ENCODE measurements at places on chromosomes 5 and 9.

- no peak for DNase-seq
Measured at GRCh38 chr5:76742583-76742982, 26.7 kb downstream of the F2R start.

GRCh38 chr9:103681435-103681834 lies 412.7 kb upstream of the SMC2 start:
- DNase-seq, result no peak

DNA sequence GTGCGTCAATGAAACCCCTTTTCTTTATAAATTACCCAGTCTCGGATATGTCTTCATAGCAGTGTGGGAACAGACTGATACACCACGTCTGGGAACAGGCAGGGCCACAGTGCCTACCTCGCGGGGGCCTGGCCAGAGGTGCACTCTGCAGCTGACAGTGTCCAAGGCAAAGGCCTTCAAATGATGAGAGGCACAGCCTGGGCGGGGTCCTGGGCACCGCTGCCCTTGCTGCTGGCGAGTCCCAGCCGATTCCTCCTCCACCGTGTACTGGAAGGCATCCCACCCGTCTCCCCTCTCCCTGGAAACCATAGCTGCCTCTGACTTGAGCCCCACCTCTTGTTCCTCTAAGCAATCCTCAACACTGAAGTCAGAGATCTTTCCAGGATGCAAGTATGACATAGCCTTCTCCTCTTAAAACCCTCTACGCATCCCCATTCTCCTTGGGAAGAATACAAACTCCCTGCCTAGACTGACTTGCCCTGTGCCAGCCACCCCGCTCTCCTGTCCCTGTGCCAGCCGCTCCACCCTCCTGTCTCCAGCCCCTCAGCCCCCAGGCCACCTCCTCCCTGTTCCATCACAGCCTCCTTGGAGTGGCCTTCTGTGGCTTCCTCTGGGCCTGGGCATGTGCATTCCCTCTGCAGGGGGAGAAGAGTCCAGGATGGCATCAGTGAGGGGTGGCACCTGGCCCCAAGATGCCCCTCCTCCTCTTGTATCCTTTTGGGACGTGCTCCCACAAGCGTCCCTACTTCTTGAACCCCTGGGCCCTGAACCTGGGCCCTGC lies 8.1 kb upstream of the COL5A1 start:
- no peak for DNase-seq

DNA sequence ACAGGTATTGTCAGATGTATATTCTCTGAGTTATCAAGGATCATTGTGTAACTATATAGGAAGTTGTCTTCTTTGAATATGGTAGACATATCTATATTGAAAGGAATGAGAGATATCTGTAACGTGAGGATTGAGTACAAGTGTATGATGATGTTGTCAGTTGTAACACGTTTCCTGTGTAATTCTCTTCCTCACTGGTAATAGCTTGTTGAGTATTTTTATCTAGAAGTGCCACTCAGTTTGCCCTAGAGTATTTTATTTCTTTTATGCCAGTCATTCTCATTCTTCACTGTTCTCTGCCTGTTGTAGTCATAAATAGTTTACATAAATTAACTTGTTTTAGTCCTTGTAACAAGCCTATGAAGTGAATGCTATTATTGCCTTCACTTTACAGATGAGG lies 172.1 kb downstream of the BAAT start:
- DNase-seq, result no peak

- no peak for DNase-seq
Measured at GRCh38 chr5:111997711-111998110, 240.7 kb upstream of the NREP start.

- DNase-seq, result no peak
Measured at GRCh38 chr9:2117527-2117926, 102.4 kb downstream of the SMARCA2 start.

DNA sequence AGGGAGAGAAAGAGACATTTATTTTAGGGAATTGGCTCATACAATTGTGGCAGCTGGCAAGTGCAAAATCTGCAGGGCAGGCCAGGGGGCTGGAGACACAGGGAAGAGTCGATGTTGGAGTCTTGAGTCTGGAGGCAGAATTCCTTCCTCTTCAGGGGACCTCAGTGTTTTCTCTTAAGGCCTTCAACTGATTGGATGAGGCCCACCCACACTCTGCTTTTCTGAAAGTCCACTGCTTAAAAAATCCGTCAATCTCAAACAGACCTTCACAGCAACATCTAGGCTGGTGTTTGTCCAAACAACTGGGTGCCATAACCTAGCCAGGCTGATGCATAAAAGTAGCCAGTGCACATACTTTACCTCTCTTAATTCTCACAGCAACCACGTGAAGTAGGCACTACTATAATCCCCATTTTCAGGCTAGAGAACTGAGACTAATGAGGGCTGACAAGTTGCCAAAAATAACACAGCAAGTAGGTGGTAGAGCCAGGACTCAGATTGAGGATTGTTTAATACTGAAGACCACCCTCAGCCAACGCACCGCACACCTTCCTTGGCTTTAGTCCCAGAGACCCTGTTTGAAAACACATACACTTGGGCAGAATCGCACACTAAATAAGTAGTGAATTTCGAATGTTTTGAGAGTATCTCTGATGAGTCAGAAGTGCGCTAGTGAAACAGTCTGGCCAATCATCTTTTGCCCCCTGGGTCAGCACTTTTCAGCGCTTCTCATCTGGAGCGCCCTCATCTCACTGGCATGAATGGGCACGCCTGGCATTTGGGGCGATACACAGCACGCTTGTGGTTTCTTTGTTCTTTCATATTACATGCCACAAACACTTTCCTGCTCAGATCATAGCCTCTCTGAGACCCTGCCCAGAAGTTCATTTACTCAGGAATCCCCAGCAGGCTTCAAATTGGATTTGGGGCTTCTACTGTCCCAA lies 591.4 kb downstream of the CCDC171 start:
- DNase-seq, result no peak

GRCh38 chr9:75169623-75170022 lies 81.3 kb downstream of the OSTF1 start:
- no peak for DNase-seq

GRCh38 chr5:18772475-18772874 lies 1138.2 kb downstream of the TAF11L14 start:
- DNase-seq, result no peak

GRCh38 chr5:110840347-110840960 lies 101.6 kb downstream of the SLC25A46 start:
- DNase-seq, result no peak

- DNase-seq, result peak; percentile 40
Measured at GRCh38 chr5:39376293-39376714, 12.0 kb upstream of the C9 start.

DNA sequence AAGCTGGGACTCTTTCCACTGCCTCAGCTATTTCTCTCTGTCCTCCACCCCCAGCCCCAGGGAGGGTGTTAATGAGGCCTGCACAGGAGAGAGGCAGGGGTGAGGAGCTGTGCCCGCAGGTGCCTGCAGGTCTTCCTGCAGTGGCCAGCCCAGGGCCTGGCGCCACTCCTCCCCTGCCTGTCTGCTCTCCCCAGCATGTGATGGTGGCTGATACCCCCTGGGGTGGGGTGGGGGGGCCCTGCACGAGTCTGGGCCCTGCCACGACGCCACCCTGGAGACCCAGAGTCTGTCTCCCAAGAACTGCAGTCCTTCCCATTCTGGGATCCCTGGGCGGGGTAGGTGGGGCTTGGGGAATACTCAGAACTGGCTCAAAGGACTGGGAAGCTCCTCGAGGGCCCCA lies 166.4 kb upstream of the SMIM23 start:
- no peak for DNase-seq

DNA sequence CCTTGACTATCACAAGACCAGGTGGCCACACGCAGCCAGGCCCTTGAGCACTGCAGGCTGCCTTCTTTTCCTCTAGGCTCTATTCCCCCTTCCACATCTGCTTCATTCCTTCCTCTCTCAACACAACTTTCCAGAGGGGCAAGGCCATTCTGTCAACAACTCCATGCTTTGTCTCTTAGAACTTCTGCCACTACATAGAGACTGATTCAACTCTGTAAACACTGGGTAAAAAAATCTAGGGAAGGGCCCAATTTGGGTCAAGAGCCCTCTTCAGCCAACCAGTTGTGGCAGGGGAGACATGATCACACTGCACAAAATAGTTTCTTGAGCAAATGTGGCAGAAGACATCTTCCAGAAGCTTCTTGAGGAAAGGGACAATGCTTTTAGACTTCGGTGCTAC lies 55.6 kb downstream of the ATPSCKMT start:
- no peak for DNase-seq

DNA sequence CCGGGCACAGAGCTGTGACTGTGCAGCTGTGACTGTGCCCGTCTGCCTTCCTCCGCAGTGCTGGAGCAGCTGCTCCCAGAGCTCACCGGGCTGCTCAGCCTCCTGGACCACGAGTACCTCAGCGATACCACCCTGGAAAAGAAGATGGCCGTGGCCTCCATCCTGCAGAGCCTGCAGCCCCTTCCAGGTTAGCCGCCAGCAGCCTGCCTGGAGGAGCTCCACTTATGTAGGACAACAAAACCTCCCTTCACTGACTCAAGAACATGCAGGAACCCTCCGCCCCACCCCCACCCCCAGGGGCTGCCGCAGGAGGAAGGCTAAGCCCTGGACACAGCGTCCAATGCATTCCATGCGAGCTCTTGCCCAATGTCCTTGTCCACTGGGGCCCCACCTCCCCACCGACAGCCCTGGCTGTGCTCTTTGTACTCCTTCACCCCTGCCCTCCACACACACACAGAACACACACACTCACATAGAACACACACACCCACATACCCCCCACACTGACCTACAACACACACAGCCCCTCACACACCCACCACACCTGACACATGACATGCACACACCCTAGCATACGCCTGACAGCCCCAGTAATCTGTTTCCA lies 27.9 kb downstream of the AFAP1L1 start:
- no peak for DNase-seq

GRCh38 chr5:80711938-80712337 lies 57.2 kb upstream of the DHFR start:
- DNase-seq, result peak; percentile 36

DNA sequence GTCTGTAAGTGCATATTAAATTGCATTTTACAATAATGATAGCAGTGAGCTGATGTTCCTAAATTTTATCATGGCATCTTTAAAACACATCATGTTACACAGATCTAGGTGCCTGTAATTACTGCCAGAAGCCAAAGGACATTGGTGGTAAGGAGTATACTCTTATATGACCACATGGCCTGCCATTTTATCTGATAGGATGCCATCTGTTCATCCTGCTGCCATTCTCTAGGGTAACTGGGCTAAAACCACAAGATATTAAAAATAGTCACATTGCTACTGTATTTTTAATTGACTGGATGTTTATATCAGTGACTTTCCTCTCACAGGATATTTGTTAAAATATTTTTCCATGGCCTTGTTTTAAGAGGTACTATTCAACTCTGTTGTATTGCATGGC lies 53.1 kb downstream of the HCN1 start:
- DNase-seq, result no peak

DNA sequence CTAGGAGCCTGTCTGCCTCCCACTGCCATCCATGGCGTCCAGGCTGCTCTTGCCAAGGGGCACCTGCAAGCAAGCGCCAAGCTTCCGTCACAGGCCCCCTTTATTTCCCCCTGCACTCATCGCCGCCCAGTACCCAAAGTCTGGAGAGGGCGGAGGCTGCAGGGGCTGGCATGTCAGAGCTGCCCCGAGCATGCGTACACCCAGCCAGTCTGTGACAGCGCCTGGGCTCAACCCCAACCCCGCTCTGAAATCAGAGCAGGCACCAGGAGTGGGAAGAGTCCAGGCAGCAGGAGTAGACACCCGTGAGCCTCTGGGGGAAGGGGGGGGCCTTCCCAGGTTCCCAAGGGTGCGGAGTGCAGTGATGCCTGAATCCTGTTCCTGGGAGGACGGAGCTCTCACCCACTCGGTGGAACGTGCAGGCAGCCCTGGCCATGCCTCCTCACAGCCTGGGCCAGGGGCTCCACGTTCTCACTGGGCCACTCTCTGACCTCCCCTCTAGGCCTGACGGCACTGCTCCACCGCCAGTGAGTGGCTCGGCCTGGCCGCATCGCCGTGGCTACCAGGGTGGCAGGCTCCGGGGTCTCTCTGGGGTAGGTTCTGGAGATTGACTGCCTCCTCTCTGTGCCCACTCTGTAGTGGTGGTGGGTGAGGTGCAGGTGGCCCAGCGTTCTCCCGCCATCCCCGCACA lies 469.0 kb downstream of the CDH9 start:
- DNase-seq, result no peak

DNA sequence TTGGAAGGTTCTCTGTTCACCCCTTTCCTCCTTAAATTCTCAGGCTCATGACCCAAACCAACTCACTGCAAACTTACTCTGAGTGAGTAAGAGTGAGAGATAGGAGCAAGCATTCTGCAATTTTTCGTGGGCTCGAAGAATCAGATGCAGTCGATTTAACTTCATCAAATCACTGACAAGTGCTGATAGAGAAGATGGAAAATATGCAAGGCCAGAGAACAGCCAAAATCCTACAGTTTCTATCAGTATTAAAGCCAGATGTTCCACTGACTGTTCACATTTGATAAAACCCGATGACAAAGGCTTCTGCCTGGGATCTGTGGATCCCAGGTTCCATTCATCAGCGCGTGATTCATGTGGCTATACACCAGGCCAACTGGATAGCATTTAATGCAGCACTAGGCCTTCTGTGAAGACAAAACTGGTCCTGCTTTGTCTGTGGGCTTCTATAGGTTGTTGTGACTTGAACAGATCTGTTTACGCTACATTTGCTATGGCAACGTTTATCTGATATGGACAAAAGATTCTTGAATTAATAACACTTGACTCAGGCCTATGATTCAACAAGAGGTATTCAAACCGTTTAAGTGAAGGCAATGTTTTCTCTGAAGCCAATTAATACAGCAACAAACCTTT lies 251.2 kb downstream of the NFIB start:
- DNase-seq, result no peak

DNA sequence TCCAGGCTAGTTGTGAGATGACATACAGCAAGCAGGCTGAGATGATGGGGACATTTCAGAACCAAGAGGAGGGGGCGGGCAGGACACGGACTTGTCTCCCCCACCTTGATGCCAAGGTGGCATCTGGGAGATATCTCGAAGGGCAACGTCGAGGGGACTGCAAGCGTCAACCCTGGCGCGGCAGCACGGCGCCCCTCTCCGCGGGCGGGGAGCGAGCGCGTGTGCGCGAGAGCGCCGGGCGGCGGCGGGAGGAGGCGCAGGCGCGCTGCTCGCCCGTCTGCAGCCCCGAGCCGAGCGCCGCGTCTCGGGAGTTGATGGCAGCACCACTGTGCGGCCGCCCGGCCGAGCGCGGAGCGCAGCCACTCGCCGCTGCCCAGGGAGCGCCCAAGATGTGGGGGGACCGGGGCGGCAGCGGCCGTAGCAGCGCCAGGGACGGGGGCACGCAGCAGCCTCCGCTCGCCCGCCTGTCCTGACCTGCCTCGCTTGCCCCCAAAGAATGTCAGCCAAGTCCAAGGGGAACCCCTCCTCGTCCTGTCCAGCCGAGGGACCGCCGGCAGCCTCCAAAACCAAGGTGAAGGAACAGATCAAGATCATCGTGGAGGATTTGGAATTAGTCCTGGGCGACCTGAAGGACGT lies at the start of gene PRR16:
PRR16 (plus strand) TSS at position 310 of the 636 bp plus-strand sequence.
- no peak for DNase-seq

DNA sequence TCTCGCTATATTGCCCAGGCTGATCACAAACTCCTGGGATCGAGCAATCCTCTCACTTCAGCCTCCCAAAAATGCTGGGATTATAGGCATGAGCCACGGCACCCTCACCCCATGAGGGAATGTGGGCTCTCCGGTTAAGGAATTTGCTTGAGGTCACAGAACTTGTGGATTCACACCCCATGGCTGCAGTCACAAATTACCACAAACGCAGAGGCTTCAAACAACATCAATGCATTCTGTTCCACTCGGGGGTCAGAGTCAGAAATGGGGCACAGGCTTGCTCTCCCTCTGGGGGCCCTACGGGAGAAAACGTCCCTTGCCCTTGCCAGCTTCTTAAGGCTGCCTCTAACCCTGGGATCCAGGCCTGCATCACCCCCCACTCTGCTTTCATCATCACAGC lies 12.2 kb upstream of the SPINK4 start:
- DNase-seq, result no peak
